Diencephalon (tissue), 1 donor: ENCODE measurements at places on chromosomes 7 and 10. TPM values are rescaled to one million over a fixed set of nuclear protein-coding genes. Genes with fewer than 3 reads are reported as not detected.

OR13A1 gene
- not detected for total RNA-seq

SPDYE2 gene
- total RNA-seq = 0.23 TPM

GRM8 gene
- total RNA-seq = 28.4 TPM

DMTF1 gene
- total RNA-seq = 130 TPM

ZFYVE27 gene
- 38.3 TPM for total RNA-seq

CCDC71L gene
- 25.6 TPM for total RNA-seq

UCN3 gene
- not detected for total RNA-seq

TPST1 gene
- total RNA-seq = 92.3 TPM

MYPN gene
- not detected for total RNA-seq

AKR1C1 gene
- 29.1 TPM for total RNA-seq

LIPM gene
- not detected for total RNA-seq

IDI2 gene
- total RNA-seq = not detected

CALHM3 gene
- not detected for total RNA-seq

C10orf90 gene
- 1.2 TPM for total RNA-seq

CNPY1 gene
- total RNA-seq = 0.46 TPM

SLC18A2 gene
- total RNA-seq = 13.1 TPM

PFKFB3 gene
- total RNA-seq = 21.0 TPM

NPFFR1 gene
- total RNA-seq = 5.1 TPM

PRKAR1B gene
- 133 TPM for total RNA-seq

ATRNL1 gene
- 592 TPM for total RNA-seq
